ENCODE measurements at places on chromosomes 12 and 14. TPM values are rescaled to one million over a fixed set of nuclear protein-coding genes. Genes with fewer than 3 reads are reported as not detected.

WNT5B gene
- total RNA-seq, result 0.32 TPM

TCL1B gene
- total RNA-seq, result not detected

NABP2 gene
- total RNA-seq, result 27.2 TPM

LARP4 gene
- 24.9 TPM for total RNA-seq

CEBPE gene
- not detected for total RNA-seq

GDF3 gene
- 0.16 TPM for total RNA-seq

TAS2R14 gene
- total RNA-seq, result 1.3 TPM

TCL1A gene
- not detected for total RNA-seq

FOXN3 gene
- total RNA-seq, result 11.0 TPM

MANSC4 gene
- total RNA-seq, result not detected
